ENCODE measurements at places on chromosomes 11 and 22.

GRCh38 chr11:10926801-10927211, 69.0 kb upstream of the ZBED5 start:
- DNase-seq = no peak

- no peak for DNase-seq
Observed at GRCh38 chr11:104105155-104105554, 58.8 kb downstream of the PDGFD start.

DNA sequence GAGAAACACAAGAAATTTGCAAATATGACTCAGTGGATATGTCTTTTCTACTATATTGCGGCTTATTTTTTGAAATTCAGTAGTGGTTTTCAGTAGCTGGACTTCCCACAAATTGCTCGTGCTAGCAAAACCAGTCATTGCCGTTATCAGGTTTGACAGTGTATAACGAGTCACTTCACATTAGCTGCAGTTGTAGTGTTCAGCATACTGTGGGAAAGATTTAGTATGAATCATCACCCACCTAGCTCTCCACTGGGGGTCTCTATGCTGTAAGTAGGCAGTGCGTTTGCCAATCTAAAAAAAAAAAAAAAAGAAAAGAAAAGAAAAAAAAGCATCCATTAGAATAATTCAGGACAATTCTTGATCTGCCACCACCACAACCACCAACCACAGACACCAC, 1318.9 kb downstream of the LRRC4C start:
- DNase-seq = no peak

- no peak for DNase-seq
Observed at GRCh38 chr11:93733474-93733873, 7.8 kb downstream of the TAF1D start.

DNA sequence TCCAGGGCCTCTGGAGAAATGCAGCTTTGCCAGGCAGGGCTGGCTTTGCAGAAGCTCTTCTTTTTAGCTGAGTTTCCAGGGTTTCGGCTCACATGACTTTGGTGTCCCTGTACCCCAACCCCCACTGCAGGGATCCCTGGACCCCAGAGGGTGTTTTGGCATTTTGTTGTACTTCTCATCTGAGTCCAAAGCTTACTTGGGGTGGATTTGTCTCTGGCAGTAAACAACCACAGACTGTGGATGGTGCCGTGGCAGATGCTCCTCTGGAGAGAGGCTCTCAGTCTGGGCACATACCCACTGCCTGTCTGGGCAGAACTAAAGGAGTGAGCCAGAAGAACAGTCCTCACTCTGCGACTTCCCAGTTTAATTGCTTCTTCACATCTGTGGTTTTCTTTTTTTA, 49.6 kb downstream of the COMMD9 start:
- DNase-seq = no peak

- no peak for DNase-seq
Observed at GRCh38 chr11:67372993-67373647, at the start of gene CLCF1. TSS of gene CLCF1 (minus strand) at chr11:67373598. CDS start at chr11:67373539, 59 bp downstream.

DNA sequence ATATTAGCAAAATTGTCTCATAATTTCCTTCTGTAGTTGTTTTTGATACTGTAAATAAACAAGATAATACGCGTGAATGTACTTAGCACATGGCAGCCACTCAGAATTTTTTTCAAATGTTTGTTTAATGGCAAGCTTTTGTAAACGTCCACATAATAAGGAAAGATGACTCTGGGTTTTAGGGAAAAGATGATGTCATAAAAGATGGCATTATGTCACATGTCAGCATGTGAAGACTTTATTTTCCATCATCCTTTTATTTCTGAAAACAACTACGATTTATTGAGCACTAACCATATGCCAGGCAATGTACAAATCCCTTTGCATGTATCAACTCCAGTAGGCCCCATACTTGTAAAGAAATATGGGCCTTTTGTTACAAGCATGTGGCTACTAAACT, 139.9 kb downstream of the C11orf91 start:
- DNase-seq = no peak

DNA sequence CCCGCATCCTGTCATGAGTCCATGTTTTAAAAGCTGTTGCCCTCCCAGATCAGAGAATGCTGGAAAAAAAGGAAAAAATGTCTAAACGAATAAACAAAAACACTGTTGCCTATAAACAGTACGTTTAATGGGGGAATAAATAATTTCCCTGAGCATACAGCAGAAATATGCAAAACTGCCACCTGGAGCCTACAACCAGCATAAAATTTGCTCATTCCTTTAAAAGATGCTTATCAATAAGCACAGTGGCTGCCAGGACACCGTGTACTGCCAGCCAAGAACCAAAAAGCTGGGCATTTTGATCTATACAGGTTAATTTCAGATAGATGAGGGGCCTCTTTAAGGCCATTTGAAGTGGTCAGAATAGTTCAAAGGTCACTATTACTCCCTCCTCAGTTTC, 5.7 kb upstream of the CPT1A start:
- DNase-seq = no peak

DNA sequence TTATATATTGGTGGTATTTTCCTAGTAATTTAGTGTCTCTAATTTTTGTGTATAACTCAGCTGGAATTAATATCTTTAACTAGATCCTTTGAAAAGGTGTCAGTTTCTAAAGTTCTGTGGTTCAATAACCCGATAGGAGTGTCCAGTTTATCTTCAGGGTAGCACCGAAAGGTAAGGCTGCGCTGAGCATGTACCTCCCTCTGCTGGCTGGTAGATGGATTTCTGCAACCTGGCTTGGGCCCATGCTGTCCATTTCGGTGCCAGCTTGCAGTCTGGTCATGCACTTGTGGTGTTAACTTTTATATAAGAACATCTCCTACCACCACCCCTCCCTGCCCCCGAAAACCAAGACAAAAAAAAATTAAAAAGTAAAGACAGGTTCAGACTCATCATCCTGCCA, 24.7 kb downstream of the EXT2 start:
- DNase-seq = no peak
